Caco-2 (cell line): ENCODE measurements at places on chromosomes 6 and 20.
A peak's percentile ranks its signal among the peaks of the same experiment; 100 is the strongest.

DNA sequence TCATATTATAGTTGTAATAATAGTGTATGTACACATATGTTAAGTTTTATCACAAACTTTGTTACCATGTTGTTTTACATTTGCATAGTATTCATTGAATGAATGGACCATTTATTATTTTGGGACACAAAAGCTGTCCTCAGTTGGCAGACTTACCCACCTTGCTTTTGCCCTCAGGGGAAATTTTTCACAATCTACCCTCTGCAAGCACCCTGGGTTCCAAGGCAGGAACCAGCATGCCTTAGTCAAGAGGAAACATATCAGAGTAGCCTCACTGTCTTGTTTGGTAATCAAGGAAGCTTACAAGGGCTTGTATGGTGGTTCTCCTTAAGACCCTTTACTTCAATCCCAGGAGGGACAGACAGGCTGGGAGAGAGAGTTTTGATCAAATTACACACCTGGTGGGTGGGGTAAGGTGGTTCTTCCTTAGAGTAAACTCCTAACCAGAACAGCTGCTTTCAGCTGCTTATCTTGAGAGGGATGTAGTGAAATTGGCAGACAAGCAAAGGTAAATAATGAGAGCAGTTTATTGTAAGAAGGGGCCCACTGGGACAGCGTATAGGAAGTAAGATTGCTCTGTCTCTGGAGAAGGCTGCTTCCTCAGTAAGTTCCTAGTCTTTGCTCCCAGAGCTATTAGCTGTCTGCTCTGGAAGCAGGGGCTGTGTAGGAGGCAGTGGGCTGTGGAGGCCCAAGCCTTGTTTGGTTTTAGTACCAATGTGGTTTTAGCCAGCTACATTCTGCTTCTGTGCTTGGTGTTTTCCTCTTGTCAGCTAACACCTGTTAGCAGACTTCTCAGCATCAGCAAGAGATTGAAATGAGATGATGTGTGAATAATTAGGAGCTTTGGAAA, 31.1 kb downstream of the BRPF3 start:
- DNase-seq, result peak; percentile 22

DNA sequence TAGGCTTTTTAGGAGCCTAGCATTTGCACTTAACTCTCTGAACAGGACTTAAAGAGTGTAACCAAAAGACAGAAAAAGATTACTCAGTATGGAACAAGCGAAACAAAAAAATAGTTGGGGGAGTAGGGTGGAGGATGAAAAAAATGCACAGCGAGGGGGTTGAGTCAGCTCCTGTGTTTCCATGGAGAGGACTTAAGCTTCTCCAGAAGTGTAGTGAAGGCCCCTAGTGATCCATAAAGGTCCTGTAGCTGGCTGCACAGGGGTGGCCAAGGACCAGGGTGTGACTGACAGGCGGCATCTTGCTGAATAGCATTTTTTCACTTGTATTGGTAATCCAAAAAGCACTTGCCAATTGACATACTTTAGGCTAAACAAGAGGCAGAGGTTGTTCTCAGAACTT, 533.9 kb downstream of the RFPL4B start:
- no peak for DNase-seq

- DNase-seq, result peak; percentile 90
Measured at GRCh38 chr6:188821-189655, 103.2 kb upstream of the DUSP22 start.

GRCh38 chr6:25326126-25326525, 47.0 kb downstream of the CARMIL1 start:
- DNase-seq, result no peak

- no peak for DNase-seq
Measured at GRCh38 chr6:10722570-10722819, 375 bp upstream of the TMEM14C start.

DNA sequence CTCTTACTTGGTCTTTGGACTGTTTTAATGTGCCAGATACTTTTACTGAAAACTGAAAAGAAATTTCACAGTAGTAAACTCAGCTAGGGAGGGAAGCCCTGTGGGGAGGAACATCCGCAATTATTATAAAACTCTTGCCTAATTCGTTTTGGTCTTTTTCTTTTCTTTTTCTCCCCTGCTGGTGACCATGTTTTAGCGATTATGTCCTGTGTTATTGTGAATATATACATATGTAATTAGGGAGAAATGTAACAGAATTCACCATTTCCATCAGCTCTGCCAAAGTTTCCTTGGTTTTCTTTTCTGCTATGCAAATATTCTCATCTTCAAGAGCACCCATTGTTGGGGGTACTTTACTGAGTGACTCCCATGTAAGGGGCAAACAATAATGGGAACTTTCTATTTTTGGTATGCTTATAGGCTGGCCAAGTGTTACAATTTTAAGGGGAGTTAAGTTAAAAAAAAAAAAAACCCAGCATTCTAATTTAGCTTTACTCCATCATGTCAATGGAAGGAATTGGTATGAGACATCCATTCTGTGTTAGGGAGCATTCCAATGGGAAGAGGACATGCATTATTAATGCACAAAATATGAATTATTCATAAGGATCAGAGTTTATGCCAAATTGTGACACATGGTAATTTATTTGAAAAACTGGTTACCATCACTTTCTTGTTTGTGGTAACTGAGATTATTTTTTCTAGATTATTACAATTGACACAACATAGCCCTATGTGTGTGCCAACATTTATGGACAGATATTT, 2.0 kb downstream of the DOK5 start:
- DNase-seq, result no peak

DNA sequence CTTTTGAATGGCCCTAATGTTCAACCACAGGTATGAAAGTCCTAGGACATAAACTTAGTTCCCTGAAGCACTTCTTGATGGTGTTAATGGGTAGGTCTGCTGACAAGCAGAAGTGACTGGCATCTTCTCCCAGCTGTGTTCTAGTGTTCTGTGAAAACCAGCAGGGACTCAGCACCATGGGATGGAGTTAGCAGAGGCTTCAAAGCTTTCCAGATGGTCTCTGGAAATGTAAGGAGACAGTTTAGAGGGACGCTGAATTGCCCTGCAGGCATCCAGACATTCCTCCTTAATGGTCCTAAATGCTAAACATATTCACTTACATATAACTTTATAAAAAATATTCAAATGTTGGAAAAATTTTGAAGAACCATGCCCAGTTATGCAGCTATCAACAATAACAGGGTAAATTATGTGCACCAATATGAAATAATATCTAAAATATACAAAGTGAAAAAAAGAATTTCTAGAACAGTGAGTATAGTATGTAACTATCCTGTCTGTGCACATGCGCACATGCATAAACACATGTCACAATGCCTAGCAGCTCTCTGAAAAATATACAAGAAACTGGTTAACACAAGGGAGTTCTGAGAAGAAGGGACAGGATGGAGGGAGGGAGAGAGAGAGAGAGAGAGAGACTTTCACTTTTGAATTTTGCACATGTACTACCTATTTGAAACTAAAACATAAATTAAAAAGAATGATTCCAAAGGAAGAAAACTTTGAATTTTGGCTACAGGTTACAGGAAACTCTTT, 87.2 kb downstream of the PRDM1 start:
- no peak for DNase-seq

- no peak for DNase-seq
Measured at GRCh38 chr20:497979-498378, 35.6 kb upstream of the TBC1D20 start.

GRCh38 chr6:109393886-109394281, 11.6 kb upstream of the CD164 start:
- DNase-seq, result no peak

DNA sequence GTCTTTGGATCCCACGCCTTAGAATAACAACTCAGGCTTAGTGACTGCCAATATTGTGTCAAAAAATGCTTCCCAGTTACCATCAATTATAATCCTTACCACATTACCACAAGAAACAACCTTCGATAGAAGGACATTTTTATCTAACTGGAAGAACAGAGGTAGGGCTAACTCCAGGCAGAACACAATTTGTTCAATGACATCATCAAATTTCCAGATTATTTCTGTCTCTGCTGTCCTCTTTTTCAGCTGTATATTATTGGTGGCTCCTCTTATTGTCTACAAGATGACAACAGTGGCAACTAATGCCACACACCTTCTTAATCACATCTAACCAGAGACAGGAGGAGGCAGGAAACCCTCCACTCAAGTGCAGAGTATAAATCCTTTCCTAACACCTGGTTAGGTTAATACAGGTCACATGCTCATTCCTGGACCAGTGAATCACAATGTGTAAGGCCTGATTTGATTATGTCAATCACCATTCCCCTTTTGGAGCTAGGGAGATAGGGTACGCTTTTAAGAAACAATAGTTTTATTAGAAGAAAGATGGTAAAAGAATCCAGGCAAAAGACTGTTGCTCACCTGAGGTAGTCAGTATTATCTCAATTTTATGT, 18.0 kb downstream of the KHDC1L start:
- no peak for DNase-seq

DNA sequence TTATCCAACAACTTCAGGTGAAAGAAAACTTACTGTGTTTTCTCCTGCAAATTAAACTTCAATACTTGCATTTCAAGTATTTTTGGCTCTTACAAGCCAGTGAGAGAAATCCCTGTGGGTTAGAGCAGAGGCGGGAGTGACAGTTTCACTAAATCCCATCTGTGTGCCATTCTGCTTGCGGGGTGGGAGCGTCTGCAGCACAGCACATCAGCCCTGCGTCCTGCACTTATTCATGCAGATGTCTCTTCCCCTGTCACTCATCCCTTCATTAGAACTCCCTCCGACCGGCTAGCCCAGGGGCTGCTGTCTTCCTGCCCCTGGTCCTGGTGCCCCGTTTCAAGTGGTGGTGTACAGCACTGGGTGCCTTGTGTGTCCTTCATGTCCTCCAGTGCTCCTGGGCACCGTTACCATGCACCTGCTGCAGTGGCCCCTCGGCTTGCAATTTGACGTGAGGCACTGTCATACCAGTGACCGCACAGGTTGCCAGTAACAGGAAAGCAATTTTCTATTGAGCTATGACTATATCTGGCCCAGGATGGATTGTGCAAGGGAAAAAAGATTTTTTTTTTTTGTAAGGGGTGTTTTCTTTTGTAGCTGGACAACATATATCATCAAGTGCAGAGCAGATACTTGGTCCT, 59.4 kb downstream of the INSM1 start:
- no peak for DNase-seq

GRCh38 chr6:52591832-52592231, 15.0 kb upstream of the TRAM2 start:
- DNase-seq, result no peak

DNA sequence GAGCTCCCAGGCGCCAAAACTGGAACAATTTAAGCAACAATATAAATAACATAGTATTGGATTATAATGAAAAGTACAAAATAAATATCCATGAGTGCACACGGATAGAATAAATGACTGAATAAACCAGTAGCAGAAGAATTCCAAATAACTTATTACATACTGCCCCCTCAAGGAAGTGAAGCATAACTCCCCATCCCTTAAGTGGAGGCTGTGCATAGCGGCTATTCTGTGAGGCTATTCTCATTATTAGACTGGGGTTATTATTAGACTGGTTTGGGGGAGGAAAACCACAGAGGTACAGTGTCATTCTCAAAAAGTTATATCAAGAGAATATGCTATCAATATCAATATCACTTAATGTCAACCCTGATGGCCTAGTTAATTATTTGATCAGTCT, 94.4 kb upstream of the SIRPA start:
- no peak for DNase-seq

GRCh38 chr20:45344168-45344860, 3.9 kb downstream of the SDC4 start:
- peak; percentile 87 for DNase-seq

DNA sequence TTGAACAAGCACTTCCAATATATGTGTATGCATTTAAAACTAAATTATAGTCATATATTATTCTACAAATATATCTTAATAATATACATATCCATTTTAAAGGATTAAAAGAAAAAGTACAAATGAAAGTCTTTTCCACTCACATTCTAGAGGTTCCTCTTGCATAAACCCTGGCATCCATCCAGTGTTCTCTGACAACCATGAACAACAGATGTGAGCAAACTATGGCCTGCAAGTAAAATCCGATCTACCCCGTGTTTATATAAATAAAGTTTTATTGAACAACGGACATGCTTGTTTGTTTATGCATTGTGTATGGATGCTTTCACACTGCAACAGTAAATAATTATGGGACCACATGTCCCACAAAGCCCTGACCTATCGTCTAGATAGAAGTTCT, 1122.3 kb downstream of the EPHA7 start:
- DNase-seq, result no peak

DNA sequence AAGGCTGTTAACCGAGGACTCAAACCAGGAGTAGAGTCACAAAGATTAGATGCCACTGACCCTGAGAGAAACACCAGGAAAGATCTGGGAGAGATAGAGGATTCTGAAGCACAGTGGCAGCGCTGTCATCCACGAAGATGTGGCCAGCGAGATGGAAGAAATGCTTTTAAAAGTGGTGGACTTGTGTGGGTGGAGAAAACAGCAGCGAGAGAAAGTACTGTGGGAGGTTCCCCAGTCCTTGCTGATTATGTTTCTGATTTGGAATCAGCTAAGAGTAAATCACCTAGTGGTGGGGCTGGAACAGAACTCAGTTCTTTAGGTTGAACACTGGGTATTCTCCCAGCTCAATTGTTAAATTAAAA, 435 bp upstream of the ZNF322 start:
- DNase-seq, result no peak
